ENCODE measurements at places on chromosomes 2 and 18.

DNA sequence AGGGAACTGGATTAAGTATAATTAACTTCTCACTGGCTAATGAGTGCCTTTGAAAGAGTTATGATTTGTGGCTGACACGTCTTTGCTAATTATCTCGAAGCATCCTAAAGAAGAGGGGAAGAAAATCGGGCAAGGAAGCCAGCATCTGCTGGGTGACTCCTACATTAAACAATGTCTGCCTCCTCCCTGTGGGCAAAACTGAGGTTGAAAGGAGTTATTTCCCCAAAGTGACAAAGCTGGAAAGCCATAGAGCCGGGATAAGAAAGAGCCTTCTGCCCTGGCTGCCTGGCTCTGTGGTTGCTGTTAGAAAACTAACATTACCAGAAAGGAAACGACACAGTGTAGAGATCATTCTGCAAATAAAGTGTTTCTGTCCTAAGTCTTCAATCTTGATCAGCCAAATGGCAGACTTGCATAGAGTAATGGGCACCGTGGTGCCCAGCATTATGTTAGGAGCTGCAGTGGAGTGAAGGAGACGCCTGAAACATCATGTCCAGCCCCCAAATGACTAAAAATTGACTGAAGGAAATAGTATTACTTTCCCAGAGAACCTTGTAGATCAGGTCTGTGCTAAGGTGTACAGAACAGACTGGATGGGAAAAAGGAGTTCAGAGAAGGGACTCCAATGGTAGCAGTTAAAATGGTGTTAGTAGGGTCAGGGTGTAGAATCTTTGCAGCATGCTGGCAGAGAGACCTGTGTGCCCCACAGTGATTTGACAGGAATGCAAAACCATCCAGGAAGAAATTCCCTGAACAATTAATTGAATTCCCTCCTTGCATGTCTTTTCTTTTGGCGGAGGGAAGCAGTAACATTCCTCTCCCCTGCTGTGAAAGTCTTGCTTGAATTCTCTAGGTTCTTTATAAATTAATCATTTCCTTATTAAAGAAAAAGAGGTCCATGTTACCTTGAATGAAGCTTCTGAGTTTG, 44.4 kb downstream of the ALPK2 start:
- DNase-seq, result no peak

DNA sequence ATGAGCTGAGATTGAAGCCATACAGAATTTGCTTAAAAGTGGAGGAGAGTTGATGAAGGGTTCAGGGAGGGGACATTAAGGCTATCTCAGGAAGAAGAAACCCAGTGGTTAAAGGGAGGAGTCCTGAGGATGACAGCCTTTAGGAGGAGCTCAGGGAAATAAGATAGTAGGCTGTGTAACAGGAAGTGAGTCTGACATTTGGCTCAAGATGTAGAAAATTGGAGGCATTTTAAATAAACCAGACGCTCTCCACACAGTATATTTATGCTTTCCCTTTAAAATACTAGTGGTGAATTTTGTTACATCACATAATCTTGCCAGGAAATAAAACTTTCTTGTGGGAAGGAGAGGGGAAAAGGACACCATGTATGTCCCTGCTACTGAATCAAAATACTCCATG, 11.6 kb downstream of the KCNH7 start:
- no peak for DNase-seq

DNA sequence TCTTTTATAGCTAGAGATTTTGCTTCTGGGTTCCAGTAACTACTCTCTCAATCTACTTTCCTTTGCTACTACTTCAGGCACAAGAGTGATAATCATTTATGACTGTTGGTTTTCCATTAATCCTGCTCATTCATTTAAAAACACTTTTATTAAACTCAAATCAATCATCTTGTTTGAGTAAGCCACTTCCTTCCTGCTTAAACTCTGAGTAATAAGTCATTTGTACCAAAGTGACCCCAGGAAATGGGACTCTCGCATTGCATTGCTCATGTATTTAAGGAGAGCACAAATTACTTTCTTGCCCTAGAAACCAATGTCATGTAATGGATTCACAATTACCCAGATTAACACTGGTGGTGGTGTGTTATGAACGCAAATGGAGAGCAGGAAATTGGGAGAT, 270.7 kb upstream of the HNMT start:
- DNase-seq, result peak; percentile 75

- no peak for DNase-seq
These were observed 129.3 kb upstream of the TLK1 start for GRCh38 chr2:171289991-171290390.

DNA sequence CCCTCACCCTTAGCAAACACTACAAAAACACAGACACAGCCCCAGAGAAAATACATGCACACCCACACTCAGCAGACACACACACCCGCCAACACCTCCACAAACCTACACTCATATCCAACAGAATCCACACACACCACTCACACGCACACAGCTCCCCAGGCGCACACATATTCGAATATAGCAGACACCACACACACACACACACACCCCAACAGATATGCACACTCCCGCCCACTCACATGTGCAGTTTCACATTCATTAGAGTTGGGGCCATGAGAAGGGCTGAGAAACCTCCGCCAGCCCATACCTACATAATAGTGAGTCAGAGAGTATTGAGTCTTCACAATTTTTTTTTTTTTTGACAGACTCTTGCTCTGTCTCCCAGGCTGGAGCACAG, 29.4 kb upstream of the NOTO start:
- no peak for DNase-seq

DNA sequence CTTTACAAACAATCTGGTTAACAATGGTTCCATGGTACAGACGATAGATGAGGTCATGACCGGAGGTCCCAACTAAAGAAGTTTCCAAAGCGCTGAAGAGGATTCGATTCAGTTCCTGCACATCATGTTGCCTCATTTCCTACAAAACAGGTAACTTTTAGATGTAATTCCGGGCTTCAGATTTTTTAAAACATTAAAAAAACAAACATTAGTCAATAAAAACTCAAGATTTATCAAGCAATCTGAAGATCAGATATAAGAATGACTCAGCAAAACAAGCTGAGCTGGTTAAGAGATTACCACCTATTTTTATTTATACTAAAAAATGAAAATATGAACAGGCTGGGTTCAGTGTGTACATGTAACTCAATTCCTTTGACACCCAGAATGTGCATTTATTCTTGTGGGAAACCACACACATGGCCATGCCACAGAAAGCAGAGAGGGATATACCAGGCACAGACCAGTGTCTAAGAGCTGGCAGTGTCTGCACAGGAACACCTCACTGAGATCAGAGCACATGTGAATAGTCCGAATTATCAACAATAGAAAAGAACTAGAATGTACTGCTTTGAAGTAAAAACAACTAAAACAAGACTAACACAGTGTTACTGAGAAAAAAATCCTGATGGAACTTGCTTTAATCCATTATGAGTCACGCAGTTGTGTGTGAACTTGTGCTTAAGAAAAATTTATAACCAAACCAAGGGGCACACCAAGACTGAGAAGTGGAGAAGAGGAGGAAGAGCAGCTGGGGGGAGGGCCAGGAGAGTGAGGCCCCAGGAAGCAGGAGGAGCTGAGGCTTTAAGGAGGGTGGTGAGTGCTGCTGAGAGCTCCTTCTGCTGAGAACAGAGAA, 9.5 kb downstream of the USP40 start:
- DNase-seq, result peak; percentile 34

DNA sequence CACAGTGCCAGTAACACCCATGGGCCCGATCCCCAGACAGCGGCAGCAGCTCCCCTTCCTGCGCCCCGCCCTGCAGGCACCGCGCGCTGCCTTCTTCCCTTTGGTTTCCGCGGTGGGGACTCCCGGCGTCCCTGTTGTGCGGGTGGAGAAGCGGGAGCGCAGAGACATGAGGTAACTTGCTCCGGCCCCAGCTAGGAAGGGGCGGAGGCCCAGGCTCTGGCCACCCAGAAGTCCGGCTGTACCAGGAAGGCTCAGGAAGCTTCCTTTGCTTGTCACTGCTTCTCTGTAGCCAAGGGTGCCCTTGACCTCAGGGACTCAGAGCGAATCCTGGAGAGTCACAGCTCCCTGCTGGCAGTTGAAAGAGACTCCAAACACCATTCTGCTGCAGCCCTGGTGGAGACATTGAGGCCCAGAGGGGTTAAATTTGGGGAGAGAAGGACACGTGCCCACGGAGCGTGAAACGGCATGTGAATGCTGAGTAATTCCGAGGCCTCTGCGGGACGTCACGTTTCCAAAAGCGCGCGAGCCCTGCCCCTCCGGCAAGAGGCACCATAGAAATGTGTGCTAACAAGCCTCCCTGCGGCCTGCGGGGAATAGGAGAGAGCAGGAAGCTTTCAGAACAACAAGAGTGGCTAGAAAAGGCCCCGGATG, 6.7 kb upstream of the ADCY3 start:
- DNase-seq, result no peak

DNA sequence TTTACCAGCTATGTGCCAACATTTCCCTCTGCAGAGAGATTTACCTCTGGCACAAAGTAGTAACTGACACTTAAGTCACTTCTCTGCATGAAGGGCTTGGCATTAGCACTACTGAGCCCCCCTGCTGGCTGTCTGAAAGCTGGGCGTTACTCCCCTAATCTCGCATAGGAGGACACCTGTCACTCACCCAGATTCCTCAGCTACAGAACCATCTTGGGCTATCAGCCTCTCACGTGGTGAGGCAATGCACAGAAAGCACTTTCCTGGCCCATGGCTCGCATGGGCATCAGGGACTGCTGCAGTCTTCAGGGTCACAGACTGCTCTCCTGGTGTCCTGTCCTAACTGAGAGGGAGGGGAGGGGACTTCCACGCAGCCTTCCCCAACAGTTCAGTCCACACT, 12.0 kb downstream of the SERPINE2 start:
- DNase-seq, result no peak

DNA sequence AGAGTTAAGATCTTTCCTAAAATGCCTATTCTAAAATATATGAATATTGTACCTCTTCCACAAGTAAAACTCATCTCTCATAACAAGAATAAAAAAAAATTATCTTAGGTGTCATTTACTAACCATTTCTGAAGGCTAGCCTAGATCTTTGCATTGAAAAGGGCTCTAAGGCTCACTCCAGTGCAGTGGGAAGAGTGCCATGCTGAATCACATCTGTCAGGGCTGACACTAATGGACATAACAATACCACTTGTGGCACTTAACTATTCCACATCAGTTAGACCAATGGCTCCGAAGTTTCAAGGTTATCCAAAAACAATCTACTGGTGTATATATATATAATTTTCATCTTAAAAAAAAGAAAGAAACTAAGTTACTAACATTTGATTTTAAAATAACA, 130.2 kb downstream of the EXOC6B start:
- DNase-seq, result no peak

- DNase-seq, result peak; percentile 80
These were observed 523 bp downstream of the KCTD1 start for GRCh38 chr18:26547646-26548414.

- no peak for DNase-seq
These were observed 687.3 kb downstream of the NRXN1 start for GRCh38 chr2:50344509-50345106.

Data from endothelial cell of umbilical vein (primary cell).